ENCODE measurements at places on chromosomes 16 and 17.

GRCh38 chr16:50368410-50369132 is at the start of gene BRD7:
Gene BRD7 (minus strand): TSS chr16:50368988. CDS start chr16:50368774, 214 bp downstream.
- DNase-seq: peak; percentile 53

- no peak for DNase-seq
Observed at GRCh38 chr17:33974276-33974675, 280.8 kb upstream of the CCL2 start.

- DNase-seq: no peak
Observed at GRCh38 chr16:165539-166374, at the start of gene HBM. Gene HBM (plus strand): TSS chr16:165978. CDS start chr16:165998, 20 bp downstream.

DNA sequence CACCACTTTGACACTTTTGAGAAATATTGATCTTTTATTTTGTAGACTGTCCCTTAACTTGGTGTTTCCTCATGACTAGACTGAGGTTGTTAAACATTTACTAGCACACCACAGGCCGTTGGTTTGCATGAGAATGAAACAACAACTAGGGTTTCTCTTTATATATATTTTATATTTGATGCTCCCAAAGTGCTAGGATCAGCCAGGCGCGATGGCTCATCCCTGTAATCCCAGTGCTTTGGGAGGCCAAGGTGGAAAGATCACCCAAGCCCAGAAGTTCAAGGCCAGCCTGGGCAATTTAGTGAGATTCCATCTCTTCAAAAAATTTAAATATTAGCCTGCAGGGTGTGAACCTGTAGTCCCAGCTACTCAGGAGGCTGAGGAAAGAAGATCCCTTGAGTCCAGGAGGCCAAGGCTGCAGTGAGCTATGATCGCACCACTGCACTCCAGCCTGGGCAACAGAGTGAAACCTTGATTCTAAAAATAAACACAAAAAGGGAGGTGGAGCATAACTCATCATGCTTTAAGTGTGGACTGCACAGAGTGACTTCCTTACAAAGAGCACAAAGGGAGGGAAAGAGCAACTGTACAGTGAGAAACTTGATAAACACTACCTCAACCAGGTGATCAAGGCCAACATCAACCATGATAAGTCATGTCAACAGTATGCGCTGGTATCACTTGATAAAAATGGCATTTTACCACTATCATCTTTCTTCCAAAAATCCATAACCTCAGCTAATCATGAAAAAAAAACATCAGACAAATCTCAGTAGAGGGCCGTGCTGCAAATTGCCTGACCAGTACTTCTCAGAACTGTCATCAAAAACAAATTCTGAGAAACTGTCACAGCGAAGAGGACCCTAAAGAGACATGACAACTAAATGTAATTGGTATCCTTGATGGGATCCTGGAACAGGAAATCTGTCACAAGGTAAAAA is 72.8 kb upstream of the ATF7IP2 start:
- DNase-seq: no peak

DNA sequence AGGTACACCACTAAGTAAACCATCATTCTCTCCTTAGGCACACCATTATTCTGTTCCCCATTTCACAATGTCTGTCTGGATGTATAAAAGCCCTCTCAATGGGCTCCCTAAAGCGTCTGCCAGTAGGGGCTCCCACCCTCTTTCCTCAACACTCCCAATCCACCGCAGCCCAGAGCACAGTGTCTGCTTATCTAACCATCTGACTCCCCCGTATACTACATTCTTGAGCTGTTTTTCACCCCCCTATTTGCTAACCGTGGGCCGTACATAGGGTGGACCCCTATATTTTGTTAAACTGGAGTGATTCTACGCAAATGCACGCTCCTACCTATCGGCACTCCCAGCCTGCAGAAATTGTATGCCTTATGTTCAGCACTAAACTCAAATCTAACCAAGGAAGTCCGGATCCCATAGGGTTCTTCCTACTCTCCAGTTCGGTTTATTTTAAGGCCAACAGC is 685 bp upstream of the PSMD3 start:
- no peak for DNase-seq

DNA sequence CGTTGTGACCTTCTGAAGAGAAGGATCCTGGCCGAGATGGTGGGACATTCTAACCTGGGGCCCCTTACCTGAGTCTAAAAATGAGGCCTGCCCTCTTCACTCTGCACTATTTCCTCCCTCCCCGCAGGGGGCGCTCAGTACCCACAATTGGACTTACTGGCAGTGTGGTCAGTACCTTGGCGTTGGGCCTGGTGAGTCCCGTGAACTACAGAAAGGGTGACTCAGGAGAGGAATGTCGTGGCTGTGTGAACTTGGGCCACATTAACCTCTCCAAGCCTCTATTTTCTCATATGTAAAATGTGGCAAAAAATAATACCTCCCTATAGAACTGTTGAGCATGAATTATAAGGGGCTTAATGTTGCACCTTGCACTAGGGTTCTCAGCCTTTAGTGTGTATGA is 3.9 kb downstream of the RSAD1 start:
- peak; percentile 96 for DNase-seq

- no peak for DNase-seq
Observed at GRCh38 chr16:50190292-50190691, 37.2 kb downstream of the TENT4B start.

- peak; percentile 62 for DNase-seq
Observed at GRCh38 chr16:86625029-86625428, 46.7 kb downstream of the FOXL1 start.

DNA sequence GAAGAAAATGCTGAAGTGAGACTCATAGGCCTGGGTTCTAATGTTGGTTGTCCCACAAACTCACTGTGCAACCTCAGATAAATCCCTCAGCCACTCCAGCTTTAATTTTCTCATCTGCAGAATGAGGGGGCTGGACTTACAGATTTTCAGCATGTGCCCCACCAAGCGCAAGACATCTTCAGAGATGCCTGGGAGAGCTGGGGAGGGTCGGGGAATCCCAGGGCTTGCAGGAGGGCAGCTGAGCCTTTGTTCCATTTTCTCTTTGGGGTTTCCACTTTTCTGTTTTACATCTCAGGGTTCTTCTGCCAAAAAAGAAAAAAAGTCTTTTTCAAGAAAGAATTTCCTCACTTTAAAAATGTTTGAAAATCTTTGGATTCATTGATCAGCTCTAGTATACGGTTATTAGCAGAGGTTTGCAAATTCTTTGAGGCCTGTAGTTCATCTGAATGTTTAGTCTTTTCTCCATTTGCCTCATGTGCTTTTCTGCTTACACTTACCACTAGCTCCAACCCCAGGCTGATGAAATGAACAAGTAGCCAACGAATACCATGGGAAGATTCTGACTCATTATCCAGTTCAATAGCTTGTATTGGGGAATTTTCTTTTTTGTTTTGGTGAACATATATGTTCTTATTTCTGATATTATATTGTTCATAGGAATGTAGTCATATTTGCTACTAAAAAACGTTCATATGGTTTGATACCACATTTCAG is 56.4 kb downstream of the CHD9 start:
- DNase-seq: peak; percentile 2
